Transverse colon (tissue), 4 donors: ENCODE measurements at places on chromosomes 11 and 22. TPM values are rescaled to one million over a fixed set of nuclear protein-coding genes. Genes with fewer than 3 reads are reported as not detected.

The ART1 gene
- total RNA-seq = not detected

- no peak for DNase-seq
Observed at GRCh38 chr11:28704801-28705200, 596.6 kb downstream of the METTL15 start.

The MRGPRX4 gene
- total RNA-seq = not detected

The FGF4 gene
- total RNA-seq = not detected

- no peak for DNase-seq
Observed at GRCh38 chr11:36098853-36099375, 155.1 kb downstream of the LDLRAD3 start.
